Mucosa of descending colon (tissue), 3 donors: ENCODE measurements at places on chromosomes 13 and 19.
A peak's percentile ranks its signal among the peaks of the same experiment; 100 is the strongest.

DNA sequence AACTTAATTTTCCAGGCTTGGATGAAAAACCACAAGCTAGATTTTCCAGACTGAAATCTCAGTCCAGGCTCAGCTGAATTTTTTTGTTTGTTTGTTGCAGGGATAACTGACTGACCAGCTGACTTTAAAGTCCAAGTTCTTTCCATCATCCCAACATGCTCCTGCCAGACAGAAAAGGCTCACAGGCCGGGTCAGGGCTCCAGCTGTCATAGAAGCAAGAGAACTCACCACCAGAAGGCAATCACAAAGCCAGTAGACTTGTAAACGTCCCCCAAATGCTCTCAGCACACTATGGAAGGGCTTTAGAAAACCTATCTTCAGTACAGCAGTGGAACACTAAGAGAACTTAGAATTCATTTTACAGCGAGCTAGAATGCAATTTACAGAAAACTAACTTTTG lies 25.5 kb downstream of the DCLK1 start:
- DNase-seq: no peak

- DNase-seq: no peak
These were observed 3.0 kb upstream of the DIRAS1 start for GRCh38 chr19:2724148-2724557.

GRCh38 chr13:109815651-109816050 lies 29.3 kb upstream of the IRS2 start:
- no peak for DNase-seq

- DNase-seq: no peak
These were observed 16.1 kb downstream of the CKM start for GRCh38 chr19:45306518-45307027.

GRCh38 chr13:105278943-105279381 lies 1256.5 kb downstream of the EFNB2 start:
- no peak for DNase-seq

DNA sequence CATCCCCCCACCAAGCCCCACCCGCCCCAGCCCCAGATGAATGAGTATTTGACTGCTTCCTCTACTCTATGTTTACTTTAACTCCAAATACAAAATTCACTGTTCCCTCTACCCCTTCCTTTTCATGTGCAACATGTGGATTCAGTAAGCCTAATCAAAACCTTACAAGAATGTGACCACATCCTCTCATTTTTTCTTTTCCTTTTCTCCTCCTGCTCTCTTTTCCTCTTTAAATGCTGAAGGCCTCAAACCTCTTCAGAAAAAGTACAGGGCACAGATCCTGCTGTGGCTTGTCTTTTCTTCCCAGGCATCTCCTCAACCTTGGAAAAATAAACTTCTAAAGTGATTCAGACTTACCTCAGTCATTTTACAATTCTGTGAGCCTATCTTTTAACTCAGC lies 119.0 kb downstream of the MYCBP2 start:
- DNase-seq: no peak

- DNase-seq: no peak
These were observed 264.5 kb downstream of the KCTD12 start for GRCh38 chr13:76621705-76622104.

DNA sequence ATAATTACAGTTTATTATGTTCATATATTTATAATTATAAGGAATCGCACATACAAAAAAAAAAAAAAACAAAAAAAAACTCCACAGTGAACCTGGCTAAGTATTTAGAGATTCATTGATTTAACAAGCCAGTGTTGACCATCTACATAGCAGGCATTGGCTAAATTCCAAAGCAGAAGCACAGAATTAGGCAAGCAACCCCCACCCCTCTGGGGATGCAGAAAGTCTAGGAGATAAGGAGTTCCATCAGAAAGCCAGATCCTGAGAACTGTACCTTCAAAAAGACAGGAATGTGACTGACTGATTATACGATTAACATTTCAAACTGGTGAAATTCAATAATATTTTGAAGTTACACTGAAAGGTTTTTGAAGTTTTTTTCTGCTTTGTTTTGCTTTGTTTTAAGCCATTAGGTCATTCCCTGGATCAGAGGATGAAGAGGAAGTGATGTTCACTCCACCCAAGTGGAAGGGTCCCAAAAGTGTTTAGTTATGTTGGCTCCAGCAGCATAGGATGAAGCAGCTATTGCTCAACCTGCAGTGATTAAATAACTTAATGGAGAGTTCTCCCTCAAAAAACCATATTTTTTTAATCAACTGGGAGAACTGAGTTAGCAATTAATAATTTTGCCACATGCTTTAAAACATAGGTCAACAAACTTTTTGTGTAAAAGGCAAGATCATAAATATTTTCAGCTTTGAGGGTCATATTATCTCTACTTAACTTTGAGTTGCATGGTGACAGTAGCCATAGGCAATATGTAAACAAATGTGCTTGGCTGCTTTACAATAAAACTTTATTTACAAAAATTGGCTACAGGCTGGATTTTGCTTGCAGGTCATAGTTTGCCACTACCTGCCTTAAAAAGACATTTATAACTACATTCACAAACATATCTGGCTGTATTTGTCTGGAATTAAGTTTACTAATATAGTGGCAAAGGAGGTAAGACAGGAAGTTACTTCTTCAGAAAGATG lies 49.6 kb downstream of the DOCK9 start:
- no peak for DNase-seq

GRCh38 chr19:58166708-58167280 lies 16.1 kb upstream of the ZNF274 start:
- DNase-seq: no peak

DNA sequence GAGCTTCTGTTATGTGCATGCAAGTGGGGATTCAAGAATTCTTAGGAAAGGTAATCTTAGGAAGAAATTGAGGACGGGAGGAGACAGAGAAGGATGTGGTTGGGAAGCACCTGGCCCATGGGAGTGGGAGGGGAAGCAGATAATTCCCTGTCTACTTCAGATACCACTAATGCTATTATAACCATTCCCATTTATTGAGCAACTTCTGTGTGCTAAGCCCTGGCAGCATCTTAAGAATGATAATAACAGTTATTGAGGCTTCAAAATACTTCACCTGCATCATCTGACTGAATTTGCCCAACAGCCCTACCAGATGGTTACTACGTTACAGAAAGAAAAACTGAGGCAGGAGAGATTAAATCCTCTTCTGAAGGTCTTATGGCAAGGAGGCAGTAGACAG lies 1.4 kb downstream of the EPS8L1 start:
- no peak for DNase-seq

DNA sequence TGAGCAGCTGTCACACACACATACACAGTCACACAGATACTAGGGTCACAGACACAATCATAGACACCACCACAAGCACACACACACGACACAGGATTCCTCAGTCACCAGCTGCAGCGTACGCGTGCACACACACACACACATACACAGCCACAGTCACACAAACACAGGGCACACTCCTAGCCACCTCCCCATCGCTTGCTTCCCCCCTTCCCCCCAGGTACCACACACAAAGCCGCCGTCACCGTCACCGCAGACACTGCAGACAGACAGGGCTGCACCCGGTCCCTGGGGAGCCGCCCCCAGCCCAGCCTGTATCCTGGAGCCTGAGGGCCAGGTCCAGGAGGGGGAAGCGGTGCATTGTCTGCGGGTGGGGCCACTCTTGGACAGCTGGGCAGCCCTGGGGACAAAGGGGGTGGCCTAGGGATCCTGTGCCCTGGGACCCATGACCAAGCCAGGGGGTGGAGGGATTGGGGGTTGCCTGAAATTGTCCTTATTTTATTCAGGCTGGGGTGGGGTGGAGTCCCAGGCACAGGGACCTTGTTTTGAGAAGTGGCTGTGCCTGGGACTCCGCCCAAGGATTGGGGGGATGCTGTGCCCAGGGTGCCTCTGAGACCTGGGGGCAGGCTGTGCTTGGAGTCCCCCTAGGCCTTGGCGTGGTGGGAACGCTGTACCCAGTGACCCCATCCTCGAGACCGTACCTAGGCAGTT lies 957 bp downstream of the NUMBL start:
- DNase-seq: peak; percentile 40

- DNase-seq: peak; percentile 97
These were observed 47.4 kb upstream of the RCBTB2 start for GRCh38 chr13:48580185-48580803.

DNA sequence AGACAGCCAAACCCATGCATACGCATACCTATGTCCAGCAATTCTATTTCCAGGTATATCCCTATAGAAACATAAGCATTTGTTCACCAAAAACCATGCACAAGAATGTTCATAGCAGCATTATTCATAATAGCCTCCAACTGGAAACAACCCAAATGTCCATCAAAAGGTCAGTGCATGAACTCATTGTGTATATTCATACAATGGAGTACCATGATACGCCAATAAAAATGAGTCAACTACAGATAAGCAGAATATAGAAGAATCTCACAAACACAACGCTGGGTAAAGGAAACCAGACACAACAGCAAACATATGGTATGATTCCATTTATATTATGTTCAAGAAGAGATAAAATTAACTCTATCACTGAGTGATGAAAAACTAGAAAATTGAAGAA lies 23.8 kb downstream of the DEDD2 start:
- DNase-seq: no peak

DNA sequence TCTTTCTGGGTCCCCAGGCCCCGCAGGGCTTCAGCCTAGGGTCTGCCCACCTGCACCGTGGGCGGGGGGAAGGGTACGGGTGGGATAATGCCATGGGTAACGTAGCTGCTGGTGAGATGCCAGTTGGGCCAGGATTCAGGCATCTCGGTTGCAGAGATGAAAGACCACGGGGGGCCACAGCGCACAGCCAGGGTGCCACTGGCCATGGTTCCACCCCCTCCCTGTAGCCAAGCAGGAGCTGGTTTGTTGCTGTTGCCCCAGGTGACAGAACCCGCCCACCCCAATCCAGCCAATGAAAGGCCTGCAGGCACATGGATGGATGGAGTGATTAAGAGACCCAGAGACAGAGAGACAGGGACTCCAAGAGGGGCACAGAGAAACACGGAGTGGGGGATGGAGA lies 1.0 kb upstream of the CGB7 start:
- no peak for DNase-seq

DNA sequence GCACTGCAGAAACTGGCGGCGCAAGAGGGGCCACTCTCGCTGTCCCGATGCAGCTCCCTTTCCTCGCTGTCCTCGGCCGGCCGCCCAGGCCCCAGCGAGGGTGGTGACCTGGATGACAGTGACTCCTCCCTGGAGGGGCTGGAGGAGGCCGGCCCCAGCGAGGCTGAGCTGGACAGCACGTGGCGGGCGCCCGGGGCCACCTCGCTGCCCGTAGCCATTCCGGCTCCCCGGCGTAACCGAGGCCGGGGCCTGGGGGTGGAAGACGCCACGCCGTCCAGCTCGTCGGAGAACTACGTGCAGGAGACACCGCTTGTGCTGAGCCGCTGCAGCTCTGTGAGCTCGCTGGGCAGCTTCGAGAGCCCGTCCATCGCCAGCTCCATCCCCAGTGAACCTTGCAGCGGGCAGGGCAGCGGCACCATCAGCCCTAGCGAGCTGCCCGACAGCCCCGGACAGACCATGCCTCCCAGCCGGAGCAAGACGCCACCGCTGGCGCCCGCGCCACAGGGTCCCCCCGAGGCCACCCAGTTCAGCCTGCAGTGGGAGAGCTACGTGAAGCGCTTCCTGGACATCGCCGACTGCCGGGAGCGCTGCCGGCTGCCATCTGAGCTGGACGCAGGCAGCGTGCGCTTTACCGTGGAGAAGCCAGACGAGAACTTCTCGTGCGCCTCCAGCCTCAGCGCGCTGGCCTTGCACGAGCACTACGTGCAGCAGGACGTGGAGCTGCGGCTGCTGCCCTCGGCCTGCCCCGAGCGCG lies 12.4 kb downstream of the C19orf25 start:
- no peak for DNase-seq

DNA sequence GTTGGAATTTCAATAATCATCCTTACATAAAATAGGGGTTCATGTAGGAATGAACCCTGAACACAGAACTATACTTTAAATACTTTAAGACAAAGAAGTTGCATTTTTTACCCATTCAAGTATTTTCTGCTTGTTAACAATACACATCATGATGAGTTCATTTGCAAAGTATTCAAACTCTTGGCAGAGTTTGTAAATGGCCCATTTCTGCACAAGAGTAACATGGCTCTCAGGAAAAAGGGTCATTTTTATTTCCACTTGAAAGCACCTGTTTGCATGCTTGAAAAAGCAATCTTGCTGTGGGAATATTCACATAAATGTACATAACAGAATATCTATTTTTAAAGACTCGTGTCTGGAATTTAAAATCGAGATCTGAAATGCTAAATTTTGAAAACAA lies 18.1 kb downstream of the ESD start:
- DNase-seq: no peak

- DNase-seq: peak; percentile 75
These were observed 144.5 kb upstream of the ZNF536 start for GRCh38 chr19:30227661-30228112.

- DNase-seq: peak; percentile 64
These were observed 6.0 kb downstream of the RUVBL2 start for GRCh38 chr19:48999481-49000325.

DNA sequence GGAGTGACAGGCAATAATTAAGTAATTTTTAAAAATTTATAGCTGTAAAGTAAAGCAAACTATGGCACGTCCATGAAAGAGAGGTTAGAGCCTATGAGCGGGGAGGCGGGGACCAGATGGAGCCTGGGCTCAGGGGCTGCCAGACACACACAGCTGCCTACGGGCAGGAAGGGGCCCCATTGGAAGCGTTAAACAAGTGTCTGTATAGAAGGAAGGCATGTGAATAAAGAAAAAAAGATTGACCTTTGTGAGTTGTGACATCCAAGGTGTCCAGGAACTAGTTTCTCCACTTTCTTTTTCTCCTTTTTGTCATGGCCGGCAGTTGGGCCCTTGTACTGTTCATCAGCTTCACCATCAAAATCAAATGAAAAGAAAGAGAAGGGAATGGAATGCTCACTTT lies 56.8 kb downstream of the LRCH1 start:
- DNase-seq: no peak

GRCh38 chr19:6278740-6279619 lies 795 bp downstream of the MLLT1 start:
- no peak for DNase-seq

- DNase-seq: no peak
These were observed 13.2 kb upstream of the EIF3G start for GRCh38 chr19:10132905-10133304.

DNA sequence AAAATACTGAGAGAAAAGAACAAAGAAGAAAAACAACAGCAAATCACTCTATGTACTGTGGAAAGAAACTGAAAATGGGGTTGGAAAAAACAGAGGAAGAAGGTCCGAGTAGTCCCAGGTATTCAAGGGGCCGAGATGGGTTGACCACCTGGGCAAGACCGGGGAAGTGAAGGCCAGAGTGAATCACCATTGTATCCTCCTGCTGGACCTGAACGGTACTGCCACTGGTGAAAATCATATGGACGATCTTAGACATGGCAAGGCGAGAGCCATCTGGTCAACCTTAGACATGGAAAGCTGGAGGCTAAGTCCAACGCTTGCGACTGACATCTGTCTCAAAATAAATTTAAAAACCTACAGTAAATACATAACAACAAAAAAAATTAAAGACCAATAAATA lies 44.4 kb upstream of the ZNF91 start:
- no peak for DNase-seq

DNA sequence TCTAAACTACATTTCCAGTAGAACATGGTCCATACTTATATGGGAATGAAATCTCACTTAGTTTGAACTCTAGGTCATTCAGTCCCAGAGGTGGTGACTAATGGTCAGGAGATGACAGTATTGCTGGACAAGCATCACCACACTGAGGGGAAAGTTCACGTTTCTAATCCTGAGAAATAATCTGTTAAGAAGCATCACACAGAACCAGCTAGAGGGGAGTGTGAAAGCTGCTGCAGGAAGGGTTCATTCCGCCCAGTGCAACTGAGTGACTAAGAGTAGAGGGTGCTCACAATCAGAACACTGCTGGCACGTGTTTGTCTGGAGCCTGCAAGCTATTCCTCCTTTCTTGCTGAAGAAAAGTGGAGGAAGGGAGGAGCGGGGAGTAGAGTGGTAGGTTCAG lies 2.7 kb downstream of the COL4A1 start:
- DNase-seq: no peak
